Fibroblast of lung (primary cell): ENCODE measurements at places on chromosomes 4 and X.

- peak; percentile 23 for DNase-seq
These were observed 40.3 kb downstream of the FANCB start for GRCh38 chrX:14832586-14832985.

- DNase-seq, result peak; percentile 12
These were observed 4.9 kb upstream of the ZNF81 start for GRCh38 chrX:47831788-47832187.

- DNase-seq, result peak; percentile 53
These were observed 28.6 kb downstream of the MAGEB1 start for GRCh38 chrX:30275498-30275897.

DNA sequence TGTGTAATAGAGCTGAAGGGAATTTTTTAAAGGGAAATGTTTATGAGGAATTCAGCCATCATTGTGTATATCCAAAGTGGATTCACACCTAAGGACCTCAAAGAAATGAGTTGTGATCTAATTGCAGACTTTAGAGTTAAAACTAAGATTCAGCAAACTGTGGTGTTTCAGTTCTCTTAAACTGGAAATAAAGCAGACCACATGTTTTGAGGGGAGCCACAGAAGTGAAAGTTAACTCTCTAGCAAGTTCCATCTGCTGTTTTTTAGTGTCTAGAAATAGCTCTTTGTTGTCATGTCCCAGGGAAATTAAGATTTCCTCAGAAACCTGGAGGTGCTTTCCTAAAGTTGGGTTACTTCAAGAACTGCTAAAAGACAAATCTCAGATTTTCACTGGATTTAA lies 97.3 kb upstream of the DDX3X start:
- DNase-seq, result no peak

- no peak for DNase-seq
These were observed 188.0 kb upstream of the RPL34 start for GRCh38 chr4:108432418-108432817.

DNA sequence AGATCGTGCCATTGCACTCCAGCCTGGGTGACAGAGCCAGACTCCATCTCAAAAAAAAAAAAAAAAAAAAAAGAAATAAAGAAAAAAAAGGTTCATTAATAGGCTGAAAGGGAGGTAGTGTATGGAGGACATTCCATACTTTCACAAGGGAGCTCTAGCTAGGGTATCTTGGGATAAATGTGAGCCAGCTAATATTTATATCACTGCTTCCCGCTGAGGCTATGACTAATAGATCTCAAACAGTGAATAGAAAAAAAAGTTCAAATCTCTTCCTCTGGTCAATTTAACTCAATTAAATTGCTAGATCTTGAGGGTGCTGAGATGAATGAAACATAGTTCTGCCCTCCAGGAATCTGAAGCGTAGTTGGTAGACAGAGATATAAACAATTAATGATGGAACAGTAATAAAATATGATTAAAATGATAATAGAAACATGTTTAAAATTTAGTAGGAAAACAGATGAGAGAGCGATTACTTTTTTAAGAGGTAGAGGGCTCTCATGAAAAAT lies 55.7 kb upstream of the SHISA3 start:
- peak; percentile 36 for DNase-seq

DNA sequence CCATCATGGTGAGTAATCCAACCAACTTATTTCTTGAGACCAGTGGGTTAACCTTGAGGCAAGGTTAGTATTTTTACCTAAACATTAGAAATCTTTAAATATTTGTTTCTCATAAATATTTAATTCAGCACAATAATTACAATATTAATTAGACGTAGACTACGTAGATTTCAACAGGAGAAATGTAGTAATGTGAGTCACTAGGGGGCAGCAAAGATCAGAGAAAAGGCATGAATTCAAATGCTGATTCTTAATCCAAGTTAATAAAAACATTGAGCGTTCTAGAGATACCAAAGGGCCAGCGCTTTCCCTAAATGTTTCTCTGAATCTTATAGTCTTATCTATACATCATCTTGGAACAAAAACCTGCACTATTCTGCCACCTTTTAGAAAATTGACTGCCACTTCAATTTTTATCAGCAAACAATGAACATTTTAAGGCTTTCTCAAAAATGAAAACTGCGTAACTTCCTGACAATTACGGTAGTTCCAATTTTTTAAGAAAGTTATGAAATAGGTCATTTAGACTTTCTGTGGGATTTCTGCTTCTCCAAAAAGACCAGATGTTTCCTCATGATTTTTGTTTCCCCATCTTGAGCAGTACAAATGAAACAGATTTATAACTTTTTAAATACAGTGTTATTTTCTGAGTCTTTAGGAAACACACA lies 180.7 kb downstream of the GASK1B start:
- DNase-seq, result peak; percentile 62

DNA sequence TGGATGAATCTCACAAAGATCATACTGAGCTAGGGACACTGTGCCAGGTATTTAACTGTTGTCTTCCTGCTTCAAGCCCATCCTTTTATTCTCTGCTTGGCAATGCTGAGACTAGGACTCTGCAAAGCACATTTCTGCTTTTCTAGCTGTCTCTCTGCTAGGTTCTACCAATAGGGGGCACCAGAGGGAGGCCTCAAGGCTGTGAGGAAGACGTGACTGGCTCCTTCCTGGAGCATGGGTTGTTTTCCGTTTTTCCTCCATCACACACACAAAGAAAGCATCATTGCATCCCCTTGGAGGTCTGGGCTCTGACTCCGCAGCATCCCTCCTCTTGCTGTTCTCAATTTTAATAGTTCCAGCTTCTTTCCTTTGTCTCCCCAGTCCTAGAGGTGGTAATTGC lies 10.9 kb upstream of the DCTD start:
- no peak for DNase-seq

DNA sequence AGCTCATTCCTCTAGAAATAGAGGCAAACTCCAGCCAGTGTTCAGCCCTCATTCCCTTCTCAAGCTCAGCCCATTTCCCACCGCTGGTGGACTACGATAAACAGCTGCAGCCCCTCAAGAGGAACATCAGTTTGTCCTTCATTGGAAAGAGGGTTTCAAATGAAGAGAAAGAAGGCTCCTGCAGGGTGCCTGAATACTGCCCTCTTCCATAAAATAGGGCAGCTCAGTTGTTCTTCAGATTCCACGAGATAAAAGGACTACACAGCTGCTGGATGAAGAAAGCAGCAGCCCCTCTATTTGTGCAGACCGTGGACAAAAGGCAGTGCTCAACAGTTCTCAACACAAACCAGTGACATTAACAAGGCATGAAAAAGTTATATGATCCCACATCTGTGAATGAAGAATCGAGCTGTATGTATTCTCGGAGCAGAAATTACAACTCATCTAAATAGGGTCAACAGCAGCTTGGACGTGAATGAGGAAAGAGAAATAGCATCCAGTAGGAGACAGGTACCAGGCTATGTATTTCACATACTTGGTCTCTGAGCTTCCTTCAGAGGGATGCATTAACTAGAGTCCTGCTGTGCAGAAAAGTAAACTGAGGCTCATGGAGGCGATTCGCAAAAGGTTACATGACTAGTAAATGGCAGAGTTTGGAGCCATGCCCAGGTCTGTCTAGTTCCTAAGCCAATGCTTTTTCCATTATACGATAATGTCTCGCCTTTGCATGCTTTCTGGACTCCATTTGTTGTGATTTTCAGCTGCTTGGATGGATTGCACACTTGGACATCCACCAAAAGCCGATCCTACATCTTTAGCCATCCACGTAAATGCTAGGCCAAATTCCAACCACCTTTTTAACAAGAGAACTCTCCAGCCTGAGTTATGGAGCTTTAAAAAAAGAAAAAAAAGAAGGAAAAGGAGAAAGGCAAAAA lies 301.2 kb upstream of the PPARGC1A start:
- no peak for DNase-seq

DNA sequence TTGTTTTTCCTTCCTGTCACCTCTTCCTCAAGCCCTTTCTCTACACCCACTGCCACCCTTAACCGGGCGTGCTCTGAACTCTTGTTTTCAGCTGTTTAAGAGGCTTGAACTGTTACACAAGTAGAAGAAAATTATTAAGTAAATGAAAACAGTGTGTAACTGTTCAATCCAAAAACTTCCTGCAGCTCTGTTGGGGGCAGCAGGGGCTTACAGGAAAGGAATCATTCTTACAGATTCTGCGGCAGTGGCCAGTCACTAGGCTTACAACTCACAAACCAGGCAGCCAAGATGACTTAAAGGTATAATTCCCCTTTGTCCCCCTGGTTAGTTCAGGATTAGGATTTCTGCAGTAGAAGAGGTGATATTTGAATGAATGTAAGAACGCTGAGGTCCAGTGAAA lies 70.2 kb upstream of the ETNPPL start:
- no peak for DNase-seq

DNA sequence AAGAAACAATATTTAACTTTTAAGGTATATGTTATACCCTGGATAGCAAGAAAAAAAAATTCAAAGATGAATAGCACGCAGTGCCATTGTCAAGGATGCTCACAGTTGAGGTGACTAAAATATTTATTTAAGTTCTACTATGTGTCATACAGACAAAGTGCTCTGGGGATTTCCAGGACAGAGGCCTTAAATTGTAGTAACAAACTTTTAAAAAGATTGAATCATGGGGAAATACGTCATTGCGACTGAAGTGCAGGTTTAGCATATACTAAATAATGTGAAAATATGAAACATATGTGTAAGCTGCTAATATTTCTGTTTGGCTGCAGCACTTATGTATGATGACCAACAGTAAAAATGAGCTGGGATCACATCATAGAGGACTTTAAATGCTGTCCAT lies 748.0 kb upstream of the PCDH7 start:
- DNase-seq, result peak; percentile 6

- DNase-seq, result no peak
These were observed 24.0 kb downstream of the PCGF3 start for GRCh38 chr4:729336-730315.

GRCh38 chr4:54065282-54066087 lies 1.1 kb upstream of the CHIC2 start:
- peak; percentile 35 for DNase-seq

- DNase-seq, result peak; percentile 75
These were observed 138.4 kb downstream of the COL25A1 start for GRCh38 chr4:109164011-109164410.

DNA sequence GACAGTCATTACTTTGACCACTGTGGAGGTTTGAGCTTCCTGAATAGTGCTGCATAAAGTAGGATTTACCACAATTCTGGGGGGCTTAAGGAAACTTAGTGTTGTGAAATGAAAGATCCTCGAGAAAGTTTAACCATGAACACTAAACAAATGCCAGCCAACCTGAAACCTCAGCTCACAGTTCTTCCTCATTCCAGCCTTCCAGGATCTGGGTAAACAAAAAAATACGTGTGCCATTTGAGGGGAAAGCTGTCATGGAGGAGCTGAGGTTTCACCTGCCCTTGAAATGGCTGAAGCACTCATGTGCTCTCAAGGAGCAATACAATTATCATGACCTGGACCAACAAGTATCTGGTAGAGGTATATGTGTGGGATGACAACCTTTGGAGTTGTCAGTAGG lies 142.7 kb downstream of the NPNT start:
- no peak for DNase-seq

- peak; percentile 85 for DNase-seq
These were observed 105.4 kb downstream of the TMEM144 start for GRCh38 chr4:158315706-158316105.

DNA sequence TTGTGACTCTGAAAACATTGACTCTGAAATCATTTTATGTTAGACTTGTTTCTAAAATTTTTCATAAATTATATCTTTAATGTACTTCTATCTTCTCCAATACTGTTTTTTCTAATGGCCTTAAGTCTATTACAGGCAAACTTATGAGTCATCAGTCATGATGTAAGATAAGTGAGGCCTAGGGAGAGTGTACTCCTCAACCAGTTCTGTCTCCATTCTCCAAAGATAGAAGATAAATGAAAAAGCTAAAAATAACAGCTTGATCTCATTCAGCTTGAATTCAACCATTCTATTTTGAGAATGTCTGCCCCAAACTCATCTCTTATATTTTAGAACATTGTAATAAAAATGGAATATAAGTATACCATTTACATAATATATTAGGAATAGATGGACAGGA lies 34.5 kb downstream of the STBD1 start:
- DNase-seq, result peak; percentile 88

DNA sequence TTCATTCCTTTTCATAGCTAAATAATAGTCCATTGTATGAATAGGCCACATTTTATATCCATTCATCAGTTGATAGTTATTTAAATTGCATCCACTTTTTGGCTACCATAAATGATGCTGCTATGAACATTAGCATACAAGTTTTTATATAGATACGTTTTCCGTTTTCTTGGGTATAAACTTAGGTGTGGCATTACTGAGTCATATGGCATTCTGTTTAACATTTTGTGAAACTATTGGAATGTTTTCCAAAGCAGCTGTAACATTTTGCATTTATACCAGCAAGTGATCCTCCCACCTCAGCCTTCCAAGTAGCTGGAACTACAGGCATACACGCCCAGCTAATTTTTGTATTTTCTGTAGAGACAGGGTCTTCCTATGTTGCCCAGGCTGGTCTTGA lies 26.3 kb downstream of the CLDN2 start:
- no peak for DNase-seq

- DNase-seq, result no peak
These were observed 250.6 kb downstream of the USP46 start for GRCh38 chr4:52408471-52408870.

DNA sequence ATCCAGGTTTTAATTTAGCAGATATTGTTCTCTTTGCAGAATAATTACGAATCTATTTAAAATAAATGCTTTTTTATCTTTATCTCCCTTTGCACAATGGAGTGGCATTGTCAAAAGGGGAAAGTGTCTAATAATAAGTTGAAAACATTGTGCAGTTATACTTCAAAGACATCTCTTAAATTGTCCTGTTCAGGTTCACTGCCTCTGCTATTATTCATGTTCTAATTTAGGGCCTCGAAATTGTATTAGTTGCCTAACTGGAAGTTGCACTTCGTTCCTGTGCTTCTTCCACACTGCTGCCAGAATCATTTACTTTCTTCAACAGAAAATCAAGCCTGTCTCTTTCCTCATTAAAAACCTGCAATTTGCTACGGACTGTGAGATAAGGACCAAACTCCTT lies 150.5 kb upstream of the SPRY1 start:
- no peak for DNase-seq
